ENCODE measurements at places on chromosomes 11 and 22.

DNA sequence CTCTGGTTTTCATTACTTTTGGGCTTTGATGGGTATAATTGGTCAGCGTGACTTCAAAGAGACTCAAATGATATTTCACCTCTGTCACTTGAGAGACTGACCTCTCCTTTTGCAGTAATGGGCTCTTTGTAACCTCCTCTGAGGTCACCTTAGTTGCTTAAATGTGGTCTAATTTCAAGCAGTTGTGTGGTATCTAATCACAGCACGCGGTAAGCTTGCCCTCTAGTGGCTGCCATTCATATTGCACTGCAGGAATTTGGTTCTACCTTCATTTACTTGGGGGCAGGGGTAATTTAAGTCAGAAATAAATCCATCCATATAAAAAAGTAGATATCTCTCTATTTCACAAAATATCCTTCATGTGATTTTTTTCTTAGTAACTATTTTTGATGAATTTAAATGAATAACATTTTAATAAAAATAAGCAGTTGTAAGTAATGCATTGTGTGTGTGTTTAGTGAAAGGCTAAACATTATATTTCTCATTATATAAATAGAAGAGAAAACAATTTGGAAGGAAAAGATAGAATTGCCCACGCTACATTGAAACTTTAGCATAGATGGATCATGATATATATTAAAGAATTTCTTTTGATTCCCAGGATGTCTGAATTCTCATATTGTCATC, 55.0 kb upstream of the ANO3 start:
- peak; percentile 89 for DNase-seq

- DNase-seq = no peak
Measured at GRCh38 chr11:115874843-115875242, 370.6 kb upstream of the CADM1 start.

DNA sequence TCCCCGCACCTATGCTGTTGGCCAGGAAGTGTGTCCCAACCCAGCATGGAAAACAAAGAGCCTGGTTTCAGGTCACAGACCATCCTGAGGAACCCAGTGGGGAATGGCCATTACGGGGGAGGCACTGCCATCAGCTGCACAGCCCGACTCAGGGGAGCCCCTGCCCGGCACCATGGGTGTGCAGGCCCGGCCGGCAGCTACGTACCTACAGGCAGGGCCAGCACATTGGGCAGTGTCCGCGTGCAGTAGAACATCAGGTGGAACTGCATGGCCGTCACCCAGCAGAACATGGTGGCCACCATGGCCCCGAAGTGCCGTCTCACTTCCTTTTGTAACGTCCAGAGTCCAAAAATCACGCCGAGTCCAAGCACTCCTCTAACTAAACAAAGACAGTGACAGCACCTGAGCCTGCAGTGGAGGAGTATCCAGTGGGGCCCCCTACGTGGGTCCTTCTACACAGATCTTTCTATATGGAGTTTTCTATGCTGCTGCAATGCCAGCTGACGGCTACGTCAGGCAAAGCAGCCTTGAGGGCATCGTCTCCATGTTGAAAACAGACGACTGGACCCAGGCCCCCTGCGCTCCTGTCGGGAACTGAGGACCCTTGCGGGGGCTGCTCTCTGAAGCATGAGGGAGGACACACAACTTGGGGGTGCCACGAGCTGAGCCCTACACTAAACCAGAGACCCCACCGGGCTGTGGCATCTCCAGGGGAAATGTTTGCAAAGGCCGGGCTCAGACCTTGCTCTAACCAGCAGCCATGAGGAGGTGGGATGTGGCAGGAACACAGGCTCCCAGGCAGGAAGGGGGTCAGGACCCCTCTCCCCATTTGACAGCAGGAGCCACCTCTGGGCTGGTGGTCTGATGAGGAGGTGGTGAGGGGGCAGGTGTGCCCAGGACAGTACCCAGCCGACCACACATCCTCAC, 7.7 kb downstream of the ALG12 start:
- DNase-seq = no peak

GRCh38 chr11:120025606-120026335, 112.1 kb downstream of the TRIM29 start:
- DNase-seq = no peak

DNA sequence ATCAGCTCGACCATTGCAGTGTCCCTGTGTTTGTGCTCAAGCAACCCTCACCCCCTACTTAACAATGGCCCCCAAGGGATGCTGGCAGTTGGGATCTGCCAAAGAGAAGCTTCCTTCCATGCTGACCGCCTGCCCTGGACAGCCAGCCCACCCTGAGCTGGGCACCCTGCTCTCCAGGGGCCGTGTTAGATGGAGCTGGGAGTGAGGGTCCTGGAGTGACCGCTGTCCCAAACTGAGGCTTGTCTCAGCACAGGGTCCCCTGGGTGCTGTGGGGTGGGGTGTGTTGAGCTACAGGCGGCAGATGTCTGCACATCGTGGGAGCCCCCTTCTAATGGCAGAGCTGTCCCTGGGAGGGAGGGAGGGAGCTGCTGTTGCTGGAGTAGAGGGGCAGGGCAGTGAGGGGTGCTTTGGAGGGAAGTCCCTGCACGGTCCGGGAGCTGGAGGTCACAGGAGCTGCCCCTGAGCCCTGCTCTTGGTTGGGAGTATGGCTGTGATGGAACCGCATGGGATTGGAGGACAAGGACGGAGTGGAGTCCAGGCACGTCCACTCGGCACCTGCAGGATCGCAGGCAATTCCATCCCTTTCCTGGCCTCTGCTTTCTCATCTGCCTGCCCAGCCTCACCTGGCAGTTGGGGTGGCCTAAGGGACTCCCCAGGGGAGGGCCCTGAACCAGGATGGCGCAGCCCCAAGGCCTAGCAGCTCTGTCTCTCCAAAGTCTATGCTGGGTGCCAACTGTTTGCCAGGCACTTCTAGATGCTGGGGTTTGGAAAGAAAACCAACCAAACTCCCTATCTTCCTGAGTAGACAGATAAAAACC, 126.3 kb downstream of the ARHGAP8 start:
- DNase-seq = no peak

DNA sequence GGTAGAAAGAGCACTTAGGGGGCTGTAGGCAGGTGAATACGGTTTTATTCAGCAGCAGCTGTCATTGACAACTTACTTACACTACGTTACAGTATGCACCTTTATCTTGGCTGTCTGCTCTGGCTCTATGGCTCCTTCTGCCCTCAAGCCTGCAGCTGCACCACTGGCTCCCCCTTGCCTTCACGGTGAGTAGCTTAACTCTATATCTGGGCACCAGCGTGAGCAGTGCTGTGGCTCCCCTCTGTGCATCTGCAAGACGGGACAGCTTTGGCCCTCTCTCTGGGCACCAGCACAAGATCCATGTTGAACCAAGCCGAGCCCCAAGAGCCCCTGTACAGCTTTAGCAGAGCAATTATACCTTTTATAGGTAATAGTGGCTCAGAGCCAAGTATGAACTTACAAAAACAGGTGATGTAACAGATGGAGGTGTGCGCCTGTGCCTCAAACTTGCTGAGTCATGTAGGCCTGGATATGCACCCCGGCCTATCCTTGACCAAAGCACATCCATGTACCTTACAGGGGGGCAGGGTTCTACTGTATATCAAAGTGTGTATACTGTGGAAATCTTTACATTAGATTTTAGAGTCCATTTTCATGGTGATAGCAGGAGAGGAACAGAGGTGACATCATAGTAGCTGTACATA, 96.9 kb upstream of the CTSC start:
- peak; percentile 80 for DNase-seq

GRCh38 chr11:46693597-46694012, 6.8 kb downstream of the ARHGAP1 start:
- no peak for DNase-seq
